ENCODE measurements at places on chromosomes 2 and 18.

DNA sequence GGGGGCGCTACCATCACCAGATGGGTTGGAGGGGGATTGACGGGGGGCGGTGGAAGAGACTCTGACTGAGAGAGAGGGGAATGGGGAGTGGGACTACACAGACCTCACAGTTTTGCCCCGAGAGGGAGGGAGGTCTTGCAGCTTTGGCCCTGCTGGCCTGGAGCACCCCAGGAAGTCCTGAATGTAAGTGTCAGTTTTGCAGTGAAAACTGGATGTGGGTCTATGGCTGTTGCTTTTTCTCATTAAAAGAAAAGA, 2.4 kb downstream of the TCF7L1 start:
- DNase-seq: no peak

DNA sequence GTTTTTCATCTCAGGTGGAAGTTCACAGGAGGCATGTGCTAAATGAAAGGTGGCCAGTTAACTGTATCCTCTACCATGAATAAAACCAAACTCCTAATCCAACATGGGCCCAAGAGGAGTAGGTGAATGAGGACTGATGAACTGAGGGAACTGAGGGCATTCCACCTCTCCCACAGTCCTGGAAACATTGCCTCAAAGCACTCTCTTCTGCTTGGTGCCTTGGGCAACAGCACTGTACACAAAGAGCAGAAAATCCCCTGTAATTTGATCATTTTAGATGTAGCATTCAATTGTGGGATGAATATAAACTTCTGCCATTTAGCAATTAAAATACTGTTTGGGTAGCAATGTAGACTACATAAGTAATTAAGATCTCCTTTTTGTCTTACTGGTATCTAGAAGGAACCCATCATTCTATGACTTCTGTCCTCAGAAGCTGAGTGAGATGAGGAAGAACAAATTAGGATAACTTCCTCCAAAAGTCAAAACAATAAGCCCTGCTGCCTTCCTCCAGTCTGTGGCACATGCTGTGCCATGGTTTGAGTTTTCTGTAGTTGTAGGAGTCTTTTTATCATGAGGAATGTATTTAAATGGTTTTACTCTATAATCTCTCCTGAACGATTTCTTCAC, 86.7 kb upstream of the ZEB2 start:
- DNase-seq: peak; percentile 79

DNA sequence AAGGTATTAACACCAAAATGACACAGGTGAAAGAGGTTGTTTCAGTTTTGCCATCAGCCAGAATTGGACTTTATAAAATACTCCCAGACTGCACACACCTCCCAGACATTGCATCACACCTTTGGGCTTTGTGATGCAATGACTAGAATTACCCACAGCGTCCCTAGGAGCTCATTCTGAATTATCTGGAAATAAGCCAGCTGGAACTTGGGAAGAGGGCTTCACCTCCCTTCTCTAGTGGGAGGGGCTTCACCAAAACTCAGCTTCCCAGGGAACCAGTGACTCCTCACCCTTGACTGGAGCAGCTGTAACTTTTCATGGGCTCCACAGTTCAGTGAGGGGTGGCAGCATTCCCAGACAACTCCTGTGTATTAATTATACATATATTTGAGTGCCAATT, 83.1 kb upstream of the BZW1 start:
- DNase-seq: no peak

GRCh38 chr2:36667931-36668330, 28.6 kb upstream of the VIT start:
- no peak for DNase-seq

GRCh38 chr2:100214265-100214971, 72.0 kb upstream of the AFF3 start:
- no peak for DNase-seq

- DNase-seq: no peak
Measured at GRCh38 chr2:11505652-11506610, 27.9 kb upstream of the GREB1 start.

DNA sequence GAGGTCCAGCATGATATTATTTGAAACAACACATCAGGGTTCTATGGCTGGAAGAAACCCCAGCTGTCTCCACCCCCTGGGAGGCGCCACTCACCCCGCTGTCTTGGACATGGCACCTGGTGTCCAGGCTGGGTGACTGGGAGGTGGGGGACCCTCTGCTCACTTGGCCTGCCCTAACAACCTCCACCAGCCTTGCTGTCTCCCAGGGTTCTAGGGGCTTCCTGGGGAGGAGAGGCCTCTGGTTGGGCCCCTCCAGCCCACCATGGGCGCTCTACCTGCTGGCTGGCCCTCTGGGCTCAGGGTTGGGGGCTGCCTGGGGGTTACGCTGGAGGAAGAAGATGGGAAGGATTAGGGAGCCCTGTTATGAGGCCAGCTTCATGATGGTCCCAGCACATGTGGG, 16.3 kb downstream of the PER2 start:
- DNase-seq: no peak

DNA sequence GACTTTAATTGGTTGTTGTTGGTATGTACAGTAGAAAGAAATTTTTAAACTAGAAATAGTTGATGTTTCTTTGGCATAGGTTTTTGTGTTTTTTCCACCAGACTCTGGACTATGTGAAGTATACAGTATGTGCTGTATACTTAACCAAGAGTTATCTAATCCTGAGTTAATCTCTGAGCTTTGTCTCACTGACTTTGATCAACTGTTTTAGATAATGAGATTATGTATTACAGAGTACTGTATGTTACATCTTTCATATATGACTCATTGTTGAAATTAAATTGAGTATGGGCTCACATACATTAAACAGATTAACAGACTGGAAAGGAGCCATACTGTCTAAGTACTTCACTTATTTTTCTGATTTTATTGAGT, 38.0 kb downstream of the ACTR2 start:
- DNase-seq: no peak

DNA sequence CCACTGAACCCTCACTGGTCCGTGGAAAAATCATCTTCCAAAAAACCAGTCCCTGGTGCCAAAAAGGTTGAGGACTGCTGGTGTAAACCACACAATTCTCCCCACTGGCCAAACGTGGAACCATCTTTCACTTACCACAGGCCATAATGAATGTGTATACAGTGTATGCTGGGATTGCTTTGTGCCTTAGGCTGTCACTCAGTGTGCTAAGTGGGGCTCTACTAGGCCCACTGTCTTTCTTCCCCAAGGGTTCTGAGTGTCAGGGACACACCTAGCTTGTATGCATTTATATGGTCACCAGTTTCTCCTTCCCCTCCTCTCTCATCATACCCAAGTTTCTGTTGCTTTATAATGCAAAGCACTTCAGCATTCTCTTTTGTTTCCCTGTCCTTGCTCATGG, 27.2 kb downstream of the SCYGR8 start:
- no peak for DNase-seq
